ENCODE measurements at places on chromosomes 3 and 15. TPM values are rescaled to one million over a fixed set of nuclear protein-coding genes. Genes with fewer than 3 reads are reported as not detected.

Gene NPAP1
- not detected for total RNA-seq

Gene ANKRD34C
- total RNA-seq: under 0.01 TPM

Gene TNFAIP8L3
- total RNA-seq: 2.1 TPM

Gene ATP13A3
- 35.2 TPM for total RNA-seq

Gene GOLGA8T
- total RNA-seq: 0.27 TPM

Gene RTP1
- total RNA-seq: 0.04 TPM

GRCh38 chr3:41026394-41027177, 172.7 kb upstream of the CTNNB1 start:
- peak; percentile 87 for DNase-seq

GRCh38 chr15:98126326-98127085, 166.0 kb downstream of the ARRDC4 start:
- peak; percentile 43 for DNase-seq

GRCh38 chr3:70531063-70531657, 218.7 kb upstream of the MDFIC2 start:
- DNase-seq: peak; percentile 65

DNA sequence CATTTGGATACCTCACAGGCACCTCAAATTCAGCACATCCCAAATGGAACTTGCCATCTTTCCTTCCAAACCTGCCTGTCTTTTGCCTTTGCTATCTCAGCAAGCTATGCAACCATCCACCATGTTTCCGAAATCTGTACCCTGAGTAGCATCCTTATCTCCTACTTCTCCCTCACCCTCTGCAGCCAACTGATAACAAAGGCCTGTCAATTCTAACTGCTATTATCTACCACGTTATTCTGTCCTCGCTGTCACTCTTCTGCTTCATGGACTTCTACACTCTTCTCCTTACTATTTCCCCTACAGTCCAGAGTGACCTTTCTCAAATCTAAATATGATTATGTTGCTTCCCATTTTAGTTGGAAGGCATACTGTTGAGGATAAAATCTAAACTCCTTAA, 25.5 kb upstream of the TAFA4 start:
- DNase-seq: no peak

- DNase-seq: no peak
Observed at GRCh38 chr3:29653680-29654079, 372.8 kb downstream of the RBMS3 start.

DNA sequence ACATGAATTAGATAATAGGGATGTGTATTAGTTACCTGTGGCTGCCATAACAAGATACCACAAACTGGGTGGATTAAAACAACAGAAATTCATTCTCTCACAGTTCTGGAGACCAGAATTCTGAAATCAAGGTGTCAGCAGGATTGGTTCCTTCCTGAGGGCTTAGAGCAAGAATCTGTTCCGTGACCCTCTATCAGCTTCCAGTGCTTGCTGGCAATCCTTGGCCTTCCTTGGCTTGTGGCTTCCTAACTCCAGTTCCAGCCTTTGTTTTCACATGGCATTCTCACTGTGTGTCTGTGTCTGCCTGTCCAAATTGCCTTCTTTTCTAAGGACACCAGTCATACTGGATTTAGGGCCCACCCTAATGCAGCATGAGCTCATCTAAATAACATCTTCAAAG, 94.4 kb upstream of the NR2E3 start:
- DNase-seq: no peak

- peak; percentile 63 for DNase-seq
Observed at GRCh38 chr3:69389520-69390248, 3.8 kb upstream of the FRMD4B start.

DNA sequence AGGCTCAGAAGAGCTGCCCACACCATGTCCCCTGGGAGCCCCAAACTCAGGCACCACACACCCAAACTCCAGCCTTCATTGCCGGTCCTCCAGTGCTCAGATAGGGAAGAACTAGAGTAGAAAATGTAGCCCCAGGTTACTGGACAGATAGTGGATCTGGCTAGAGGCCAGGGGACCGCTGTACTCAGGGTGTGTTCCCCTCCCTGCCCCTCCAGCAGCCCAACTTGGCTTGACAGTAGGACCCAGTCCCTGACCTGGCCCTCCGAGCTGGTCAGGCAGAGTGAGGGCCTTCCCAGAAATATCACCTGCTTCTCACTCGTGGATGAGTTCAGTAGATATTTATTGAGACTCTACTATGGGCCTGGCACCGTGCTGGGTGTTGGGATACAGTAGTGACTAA, 100.0 kb downstream of the CORO2B start:
- DNase-seq: no peak

- DNase-seq: no peak
Observed at GRCh38 chr15:57567891-57568290, 23.8 kb upstream of the MYZAP start.

- DNase-seq: peak; percentile 45
Observed at GRCh38 chr3:177150218-177150916, 46.9 kb downstream of the TBL1XR1 start.

- no peak for DNase-seq
Observed at GRCh38 chr3:72890166-72890925, 2.5 kb downstream of the GXYLT2 start.

DNA sequence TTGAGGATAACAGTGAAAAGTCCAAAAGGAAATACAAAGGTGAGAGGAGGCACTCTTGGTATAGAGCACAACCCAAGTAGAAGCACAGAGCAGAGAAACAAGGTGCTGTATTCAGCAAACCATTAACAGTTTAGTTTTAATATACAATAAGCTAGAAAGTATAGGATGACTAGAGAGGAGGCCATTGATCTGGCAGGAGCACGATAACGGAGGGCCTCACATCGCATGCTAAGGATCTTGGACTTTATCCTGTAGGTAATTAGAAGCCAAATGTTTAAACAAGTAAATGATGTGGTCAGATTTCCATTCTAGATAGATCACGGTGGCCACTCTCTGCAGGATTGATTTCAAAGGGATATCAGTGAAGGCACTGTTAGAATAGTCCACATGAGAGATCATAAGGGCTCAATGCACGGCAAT, 935.0 kb downstream of the ROBO1 start:
- DNase-seq: no peak

GRCh38 chr3:18739099-18739433, 313.9 kb upstream of the SATB1 start:
- no peak for DNase-seq

- DNase-seq: no peak
Observed at GRCh38 chr15:59268852-59269407, 62.3 kb downstream of the LDHAL6B start.

DNA sequence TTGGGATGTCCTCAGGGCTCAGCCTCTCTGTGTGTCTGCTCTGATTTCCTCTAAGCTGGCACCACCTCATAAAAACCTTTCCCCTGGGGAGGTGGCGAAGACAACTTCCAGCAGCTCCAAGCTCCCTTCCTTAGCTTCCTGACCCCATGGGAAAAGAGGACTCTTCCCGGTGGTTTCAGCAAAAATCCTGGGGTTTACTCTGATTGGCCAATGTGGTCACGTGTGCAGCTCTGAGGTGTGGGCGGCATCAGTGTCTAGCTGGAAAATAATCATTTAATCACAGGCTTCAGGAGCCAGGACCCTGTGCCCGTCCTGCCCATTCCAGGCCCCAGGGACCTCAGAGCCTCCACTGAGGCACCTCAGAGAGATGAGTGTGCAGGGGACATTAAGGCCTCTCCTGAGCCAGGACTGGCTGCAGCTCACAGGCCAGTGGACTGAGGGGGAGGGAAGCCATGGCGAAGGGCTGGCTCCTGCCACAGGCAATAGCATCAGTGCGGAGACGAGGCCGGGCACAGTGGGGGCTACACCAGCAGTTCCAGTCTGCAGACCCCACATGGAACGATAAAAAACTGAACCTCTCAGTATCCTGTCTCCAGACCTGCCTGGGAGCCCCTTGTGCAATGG, 104.1 kb downstream of the TPRA1 start:
- no peak for DNase-seq

DNA sequence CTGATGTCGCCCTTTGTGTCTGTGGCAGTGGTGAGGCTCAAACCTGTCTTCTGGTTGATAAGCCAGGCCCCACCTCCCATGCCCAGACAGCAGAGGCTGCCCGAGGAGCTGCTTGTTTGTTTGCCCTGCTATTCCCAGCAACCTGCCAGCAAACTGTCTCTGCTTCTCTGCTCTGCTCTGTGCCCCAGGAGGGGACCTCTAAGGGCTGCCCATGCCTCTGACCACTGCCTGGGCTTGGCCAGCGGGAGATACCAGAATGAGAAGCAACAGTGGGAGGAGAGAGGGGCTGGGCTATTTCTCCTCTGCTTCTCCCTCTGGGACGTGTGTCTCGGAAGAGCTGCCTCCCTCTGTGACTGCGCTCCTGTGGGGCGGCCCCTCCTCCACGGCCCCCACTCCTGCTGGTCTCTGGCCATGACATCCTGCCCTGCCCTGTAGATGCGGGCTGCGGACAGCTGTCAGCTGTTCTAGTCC, 213.1 kb downstream of the RPLP1 start:
- DNase-seq: peak; percentile 71

- DNase-seq: no peak
Observed at GRCh38 chr3:67030785-67031740, 33.0 kb downstream of the KBTBD8 start.

DNA sequence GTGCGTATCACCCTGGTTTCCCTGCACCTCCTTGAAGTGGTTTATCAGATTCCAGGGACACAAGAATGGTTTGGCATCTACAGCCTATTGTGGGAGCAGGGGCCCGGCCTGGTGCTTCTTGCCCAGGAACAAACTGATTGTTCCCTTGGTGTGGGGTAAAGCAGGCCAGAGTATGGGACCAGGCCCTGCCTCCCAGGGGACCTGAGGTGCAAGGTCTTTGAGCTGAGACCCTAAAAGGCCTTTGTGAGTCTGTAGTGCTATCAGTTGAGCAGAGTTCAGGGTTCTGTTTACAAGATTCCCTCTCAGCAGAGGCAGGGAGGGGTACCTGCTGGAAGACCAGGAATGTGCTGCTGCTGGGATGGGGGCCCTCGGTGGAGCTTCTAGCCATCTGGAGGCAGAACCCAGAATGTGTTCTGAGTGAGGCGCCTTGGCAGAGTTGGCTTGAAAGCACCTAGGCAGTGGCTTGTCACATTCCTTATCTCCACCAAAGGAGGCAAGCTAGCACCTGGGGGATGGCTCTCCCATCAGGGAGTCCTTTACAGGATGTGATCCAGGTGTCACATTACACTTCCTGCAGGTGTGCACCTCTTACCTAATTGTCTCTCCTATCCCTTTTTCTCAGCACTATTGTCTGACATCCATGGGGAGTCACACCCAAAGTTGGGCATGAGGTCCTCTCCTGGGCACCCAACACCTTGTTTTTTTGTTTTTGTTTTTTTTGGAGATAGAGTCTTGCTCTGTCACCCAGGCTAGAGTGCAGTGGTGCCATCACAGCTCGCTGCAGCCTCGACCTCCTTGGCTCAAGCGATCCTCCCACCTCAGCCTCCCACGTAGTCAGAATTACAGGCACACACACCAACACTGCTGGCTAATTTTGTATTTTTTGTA, 13.1 kb downstream of the FLNB start:
- DNase-seq: no peak

DNA sequence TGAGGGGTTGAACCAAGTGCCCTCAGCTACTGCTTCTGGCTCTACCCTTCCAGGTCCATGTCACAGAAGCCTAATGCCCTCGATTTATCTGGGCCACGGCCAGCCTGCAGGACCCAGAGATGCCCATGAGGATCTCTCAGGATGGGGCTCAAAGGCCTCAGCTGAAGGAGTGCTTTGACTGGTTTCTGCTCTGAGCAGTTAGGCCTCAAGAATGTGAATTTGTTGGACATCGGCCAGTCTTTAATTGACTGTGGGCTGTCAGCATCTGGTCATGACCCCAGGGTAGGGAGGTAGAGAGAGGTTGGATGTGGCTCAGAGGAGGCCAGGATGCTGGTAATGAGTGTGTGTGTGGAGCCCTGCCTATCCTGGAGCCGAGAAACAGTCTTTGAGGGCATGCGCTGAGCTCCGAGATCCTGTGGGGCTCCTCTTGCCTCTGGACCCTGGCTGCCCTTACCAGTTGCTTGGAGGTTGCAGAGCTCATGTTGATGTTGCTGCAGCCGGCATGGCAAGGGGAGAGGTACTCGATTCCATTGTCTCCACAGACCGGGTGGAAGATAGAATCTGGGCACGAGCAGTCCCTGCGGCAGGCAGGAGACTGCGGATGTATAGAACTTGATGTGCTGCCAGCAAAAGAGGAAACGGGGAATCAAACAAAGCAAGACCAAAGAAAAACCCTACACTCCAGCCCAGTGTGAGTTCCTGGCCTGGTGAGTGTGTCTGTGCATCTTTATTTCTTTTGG, 49.1 kb upstream of the RAB6B start:
- DNase-seq: peak; percentile 70

- DNase-seq: no peak
Observed at GRCh38 chr3:46724424-46724823, 6.8 kb upstream of the PRSS50 start.

GRCh38 chr3:112374333-112374734, 41.4 kb downstream of the CD200 start:
- peak; percentile 60 for DNase-seq

DNA sequence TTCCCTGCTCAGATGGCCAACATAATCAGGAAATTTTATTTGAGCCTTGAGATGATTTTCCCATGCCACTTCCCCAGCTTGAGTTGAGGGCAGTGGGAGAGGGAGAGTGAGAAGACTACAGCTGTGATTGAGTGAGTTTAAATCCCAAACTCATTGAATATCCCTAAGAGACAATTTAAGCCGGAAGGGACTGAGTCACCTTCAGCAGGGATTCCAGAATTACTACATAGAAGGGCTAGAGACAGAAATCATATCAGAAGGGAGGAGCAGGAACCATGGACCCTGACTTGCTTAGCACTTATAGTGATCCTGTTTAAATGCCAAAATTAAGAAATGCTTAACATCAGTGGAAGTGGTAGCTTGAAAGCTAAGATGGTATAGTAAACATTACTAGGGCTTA, 312.2 kb upstream of the SLCO3A1 start:
- no peak for DNase-seq

DNA sequence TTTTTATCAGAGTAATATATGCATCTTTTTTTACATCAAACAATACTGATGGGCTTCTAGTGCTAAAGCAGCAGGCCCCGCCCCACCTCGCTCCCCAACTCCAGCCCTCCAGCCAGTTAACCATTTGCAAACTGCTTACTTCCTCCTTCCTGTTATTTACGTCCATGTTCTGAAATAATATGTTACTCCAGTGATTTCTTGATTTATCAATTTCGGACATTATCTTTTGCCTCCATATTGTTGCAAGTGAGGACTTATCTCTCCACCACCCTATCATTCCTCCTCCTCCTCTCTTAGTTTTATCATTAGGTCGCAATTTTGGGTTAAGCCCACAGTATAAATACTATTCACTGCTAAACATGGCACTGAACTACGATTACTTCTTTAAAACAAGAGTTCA, 39.5 kb downstream of the ZNF710 start:
- no peak for DNase-seq

DNA sequence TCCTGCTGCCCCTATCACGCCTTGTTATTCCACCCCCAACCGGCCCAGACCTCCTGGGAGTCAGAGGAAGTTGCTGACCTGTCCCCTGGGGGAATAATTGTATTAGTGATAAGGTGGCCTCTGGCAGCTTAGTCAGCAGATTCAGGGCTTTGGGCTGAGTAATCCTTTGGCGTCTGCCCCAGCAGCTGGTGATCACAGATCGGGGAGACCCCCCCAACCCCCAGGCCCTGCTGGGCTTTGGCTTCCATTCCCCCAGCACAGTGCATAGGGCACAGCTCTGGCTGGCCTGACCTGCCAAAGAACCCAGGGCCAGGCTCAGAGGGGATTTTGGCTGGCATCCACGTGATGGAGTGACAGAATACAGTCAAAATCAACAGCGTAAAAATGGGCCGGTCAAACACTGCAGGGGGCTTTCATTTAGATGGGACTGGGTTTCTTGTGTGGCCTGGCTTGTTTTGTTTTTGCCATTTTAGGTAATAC, 3.9 kb upstream of the NR2E3 start:
- DNase-seq: peak; percentile 48
